Stimulated activated memory B cell treated with anti-CD40 and anti-IgM and Interleukin-4, amounts not matched to agents 10 μg/mL and 1 μg/mL and 100 μg/mL, for 72 hours (primary cell): ENCODE measurements at places on chromosomes 13 and 19.

DNA sequence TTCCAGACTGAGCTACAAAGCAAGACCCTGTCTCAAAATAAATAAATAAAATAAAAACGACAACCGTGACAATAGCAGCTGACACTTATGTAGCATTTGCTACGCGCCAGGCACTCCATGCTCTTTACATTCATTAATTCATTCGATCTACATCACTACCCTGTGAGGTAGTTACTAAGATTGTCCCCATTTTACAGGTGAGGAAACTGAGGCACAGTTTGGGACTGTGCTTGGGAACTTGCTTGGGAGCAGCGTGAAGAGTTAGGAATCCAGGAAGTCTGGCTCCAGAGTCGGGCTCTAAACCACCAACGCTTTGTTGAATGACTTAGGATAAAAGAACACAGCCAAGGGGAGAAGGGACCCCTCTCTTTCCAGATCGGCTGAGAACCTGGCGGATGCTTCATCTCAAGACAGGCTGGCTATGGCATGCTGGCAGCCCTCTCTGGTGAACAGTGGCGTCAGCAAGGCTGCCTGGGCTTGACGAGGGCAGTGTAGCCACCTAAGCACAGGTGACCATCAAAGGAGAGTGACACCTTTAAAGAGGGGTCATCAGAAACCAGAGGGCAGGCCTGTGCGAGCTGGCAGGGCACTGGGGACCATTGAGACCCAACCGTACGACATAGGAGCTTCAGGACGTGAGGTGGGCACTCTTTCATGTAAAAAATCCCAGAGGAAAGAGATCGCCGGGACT is 591 bp downstream of the DOHH start:
- peak; percentile 25 for ATAC-seq

- no peak for ATAC-seq
Measured at GRCh38 chr19:15418231-15418578, 583 bp downstream of the AKAP8L start.

GRCh38 chr13:25844559-25845434 is 207.0 kb downstream of the SHISA2 start:
- no peak for ATAC-seq

GRCh38 chr19:37313335-37313627 is 57.6 kb upstream of the ZNF527 start:
- ATAC-seq = no peak

DNA sequence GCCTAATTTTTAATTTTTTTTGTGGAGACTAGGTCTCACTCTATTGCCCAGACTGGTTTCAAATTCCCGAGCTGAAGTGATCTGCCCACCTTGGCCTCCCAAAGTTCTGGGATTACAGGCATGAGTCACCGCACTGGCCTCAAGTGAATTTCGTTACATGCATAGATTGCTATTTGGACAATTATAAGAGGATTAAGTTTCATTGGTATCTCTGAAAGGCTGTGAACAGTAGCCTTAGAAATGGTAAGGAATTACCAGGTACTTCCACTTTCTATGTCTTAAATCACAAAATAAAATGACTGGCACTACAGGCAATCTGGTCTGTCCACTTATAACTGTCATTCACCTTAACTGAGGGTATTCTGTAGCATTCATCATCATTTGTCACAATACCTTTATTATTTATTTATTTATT is 2.9 kb upstream of the CCDC9 start:
- no peak for ATAC-seq

- no peak for ATAC-seq
Measured at GRCh38 chr19:18385675-18386542, at the start of gene GDF15. GDF15 (plus strand) TSS chr19:18386158; CDS start chr19:18386190, 32 bp downstream.

- ATAC-seq = no peak
Measured at GRCh38 chr19:15998166-15998565, 49.4 kb downstream of the OR10H4 start.

DNA sequence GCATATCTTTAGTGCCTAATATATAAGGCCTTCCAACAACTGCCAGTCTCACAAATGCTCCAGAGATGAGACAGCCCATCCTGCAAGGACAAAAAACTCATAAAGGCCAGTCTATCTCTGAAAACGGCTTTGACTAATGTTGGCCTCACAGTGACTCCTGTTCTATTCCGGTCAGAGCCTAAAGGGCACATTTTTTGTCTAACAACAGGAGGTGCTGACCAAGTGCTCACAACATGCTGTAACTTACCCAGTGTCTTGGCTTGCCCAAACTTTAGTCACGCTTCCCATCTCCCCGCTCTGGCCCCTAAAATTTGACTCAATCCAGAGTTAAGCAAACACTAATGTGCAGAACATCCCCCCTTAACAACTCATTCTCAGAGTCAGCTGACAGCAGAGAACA is 1411.2 kb upstream of the MIR17HG start:
- ATAC-seq = no peak

DNA sequence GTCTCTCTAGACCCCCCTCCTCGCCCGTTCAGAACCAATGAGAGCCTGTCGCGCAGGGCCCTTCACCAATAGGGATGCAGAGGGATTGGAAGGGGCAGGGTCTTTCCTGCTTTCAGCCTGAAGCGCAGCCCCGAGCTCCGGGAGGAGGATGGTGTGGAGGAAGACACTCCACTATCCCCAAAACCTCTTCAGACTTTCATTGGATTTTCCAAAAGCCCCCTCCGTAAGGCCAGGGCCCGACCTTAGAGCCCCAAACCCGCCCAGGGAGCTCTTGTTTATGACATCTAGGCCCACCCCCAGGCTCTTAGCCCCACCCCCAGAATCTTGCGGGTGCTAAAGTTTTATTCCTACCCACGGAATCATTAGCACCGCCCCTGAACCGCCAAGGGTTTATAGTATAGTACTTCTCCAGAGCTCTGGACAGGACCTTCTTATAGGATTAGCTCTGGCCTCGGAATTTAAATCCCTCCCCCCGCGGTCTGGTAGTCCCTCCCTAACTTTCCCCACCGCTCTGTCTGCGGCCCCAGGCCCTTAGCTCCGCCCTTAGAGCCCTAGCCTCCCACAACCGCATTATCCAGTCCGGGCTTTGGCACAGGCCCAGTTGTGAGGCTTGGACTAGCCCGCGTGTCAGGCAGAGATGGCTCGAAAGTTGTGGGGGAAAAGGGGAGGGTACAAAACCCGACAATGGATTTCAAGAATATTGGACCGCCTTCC is 6.6 kb upstream of the EML2 start:
- peak; percentile 59 for ATAC-seq

- no peak for ATAC-seq
Measured at GRCh38 chr19:52442179-52442578, 11.2 kb upstream of the ZNF578 start.

GRCh38 chr19:19427944-19428343 is 22.5 kb downstream of the GATAD2A start:
- no peak for ATAC-seq

DNA sequence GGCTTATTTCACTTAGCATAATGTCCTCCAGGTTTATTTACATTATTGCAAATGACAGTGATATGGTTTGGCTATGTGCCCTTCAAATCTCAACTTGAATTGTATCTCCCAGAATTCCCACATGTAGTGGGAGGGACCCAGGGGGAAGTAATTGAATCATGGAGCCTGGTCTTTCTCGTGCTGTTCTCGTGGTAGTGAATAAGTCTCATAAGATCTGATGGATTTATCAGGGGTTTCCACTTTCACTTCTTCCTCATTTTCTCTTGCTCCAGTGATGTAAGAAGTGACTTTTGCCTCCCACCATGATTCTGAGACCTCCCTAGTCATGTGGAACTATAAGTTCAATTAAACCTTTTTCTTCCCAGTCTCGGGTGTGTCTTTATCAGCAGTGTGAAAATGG is 109.6 kb downstream of the VWA8 start:
- ATAC-seq = no peak

DNA sequence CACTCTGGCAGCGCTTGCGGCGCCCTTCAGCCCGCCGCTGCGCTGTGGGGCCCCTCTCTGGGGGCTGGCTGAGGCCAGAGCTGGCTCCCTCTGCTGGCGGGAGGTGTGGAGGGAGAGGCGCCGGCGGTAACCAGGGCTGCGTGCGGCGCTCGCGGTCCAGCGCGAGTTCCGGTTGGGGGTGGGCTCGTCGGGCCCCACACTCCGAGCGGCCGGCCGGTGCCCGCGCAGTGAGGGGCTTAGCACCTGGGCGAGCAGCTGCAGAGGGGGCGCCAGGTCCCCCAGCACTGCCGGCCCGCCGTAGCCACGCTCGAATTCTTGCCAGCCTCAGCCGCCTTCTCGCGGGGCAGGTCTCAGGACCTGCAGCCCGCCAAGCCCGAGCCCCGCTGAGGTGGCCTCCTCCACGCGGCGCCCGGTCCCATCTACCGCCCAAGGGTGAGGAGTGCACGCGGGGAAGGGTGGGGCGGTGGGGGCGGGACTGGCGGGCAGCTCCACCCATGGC is 879.0 kb upstream of the SLITRK5 start:
- ATAC-seq = no peak

DNA sequence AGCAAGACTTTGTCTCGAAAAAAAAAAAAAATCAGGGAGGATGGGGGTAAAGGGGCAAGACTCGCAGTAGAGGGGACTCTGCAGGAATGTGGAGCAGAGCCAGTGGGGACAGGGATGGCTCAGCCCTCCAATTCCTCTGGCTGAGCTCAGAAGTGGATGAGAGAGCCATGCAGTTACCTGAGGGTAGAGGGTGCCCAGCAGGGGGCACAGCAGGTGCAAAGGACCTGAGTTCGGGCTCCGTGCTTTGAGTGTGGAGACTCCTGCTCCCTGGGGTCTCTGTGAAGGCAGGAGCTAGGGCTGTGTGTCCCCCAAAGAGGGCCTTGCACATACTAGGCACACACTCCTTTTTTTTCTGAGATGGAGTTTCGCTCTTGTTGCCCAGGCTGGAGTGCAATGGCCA is 7.7 kb downstream of the DOCK6 start:
- ATAC-seq = no peak

DNA sequence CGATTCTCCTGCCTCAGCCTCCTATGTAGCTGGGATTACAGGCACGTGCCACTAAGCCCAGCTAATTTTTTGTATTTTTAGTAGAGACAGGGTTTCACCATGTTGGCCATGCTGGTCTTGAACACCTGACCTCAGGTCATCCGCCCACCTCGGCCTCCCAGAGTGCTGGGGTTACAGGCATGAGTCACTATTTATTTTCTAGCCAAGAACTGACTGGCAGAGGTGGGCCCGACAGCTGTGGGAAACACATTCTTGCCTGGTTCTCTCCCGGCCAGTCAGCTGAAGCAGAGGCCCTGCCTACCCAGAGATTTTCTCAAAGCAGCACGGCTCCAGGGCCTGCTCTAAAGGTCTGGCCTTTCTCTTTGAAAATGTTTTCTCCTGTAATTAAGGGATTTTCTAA is 108.0 kb downstream of the KCTD15 start:
- ATAC-seq = no peak

- ATAC-seq = no peak
Measured at GRCh38 chr19:3013263-3013725, 15.8 kb downstream of the TLE2 start.

- peak; percentile 52 for ATAC-seq
Measured at GRCh38 chr19:17385878-17386611, 8.0 kb downstream of the CCDC194 start.

DNA sequence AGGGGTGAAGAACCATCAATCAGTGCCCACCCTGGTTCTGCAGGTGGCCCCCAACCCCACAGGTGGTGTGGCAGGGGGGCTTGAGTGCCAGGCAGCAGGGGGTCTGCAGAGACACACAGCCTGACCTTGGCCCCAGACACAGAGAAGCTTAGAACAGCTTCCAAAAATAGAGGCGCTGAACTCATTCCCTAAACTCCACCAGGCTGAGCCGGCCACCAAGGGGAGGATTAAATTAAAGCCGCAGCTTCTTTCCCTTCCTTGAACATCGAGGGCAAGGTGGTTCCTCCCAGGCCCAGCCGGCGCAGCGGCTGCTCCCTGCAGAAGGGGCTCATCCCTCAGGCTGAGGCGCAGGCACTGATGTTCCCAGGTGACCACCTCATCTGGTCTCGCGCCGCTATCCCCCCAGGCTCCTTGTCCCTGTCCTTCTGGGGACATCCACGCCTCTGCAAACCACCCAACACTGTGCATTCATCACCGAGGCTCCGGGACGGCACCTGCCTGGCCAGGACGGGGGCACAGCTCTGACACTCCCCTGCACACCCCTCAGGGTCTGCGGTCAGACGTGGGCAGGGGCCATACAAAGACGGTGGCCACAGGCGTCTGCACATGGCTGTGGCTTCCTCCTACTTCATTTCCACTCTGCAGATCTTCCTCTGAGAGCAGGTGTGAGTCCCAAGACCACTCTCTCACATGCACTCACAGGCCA is 30.9 kb downstream of the LAMP1 start:
- ATAC-seq = peak; percentile 48

GRCh38 chr13:80012251-80012650 is 328.7 kb downstream of the SPRY2 start:
- peak; percentile 68 for ATAC-seq

DNA sequence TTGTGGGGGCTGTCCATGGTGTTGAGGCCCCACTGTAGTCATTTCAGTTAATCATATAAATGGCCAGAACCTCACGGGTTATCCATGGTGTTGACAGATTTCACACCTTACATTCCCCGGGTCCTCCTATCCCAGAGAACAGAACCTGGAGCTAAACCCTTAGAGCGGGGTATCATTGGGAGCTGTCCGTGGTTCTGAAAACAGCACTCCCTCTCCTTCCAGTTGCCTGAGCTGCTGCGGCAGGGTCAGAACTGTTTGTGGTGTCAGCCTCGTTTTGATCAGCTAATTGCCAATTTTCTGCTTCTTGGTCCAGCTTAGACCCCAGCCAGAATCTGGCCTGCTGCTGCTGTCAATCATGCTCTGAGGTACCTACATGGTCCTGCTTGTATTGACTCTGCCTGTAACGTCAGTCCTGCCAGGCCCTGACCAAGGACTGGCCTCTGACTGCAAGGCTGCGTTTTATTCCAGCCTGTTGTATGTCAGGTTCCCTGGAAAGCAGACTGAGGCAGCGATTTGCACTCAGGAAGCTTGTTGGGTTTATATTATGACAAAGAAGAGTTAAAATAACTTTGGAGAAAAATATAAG is 55.8 kb upstream of the KCTD15 start:
- ATAC-seq = no peak

DNA sequence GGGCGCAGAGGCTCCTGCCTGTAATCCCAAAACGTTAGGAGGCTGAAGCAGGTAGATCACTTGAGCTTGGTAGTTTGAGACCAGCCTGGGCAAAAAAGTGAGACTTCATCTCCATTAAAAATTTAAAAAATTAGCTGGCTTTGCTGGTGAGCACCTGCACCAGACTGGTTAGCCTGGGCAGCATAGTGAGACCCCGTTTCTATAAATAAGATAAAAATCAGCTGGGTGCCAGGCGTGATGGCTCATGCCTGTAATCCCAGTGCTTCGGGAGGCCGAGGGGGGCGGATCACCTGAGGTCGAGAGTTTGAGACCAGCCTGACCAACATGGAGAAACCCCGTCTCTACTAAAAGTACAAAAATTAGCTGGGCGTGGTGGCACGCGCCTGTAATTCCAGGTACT is 32.4 kb downstream of the DPRX start:
- no peak for ATAC-seq
